ENCODE measurements at places on chromosomes 1 and 21.

- DNase-seq = no peak
These were observed 3.3 kb upstream of the PKNOX1 start for GRCh38 chr21:42970946-42971653.

- no peak for DNase-seq
These were observed 26.6 kb upstream of the RD3 start for GRCh38 chr1:211518330-211519289.

DNA sequence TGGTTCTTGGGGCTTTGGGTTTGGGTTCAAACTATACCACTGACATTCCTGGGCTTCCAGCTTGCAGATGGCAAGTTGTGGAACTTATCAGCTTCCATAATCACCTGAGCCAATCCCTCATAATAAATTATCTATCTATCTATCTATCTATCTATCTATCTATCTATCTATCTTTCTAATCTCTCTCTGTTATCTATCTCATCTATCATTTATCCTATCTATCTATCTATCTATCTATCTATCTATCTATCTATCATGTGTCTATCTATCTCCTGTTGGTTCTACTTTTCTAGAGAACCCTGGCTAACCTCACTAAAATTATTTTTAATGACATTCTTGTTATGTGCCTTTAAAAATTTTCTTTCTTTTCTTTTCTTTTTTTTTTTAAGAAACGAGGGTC, 35.8 kb upstream of the AKT3 start:
- DNase-seq = no peak

- DNase-seq = no peak
These were observed 8.4 kb upstream of the KPNA6 start for GRCh38 chr1:32099426-32099825.

- no peak for DNase-seq
These were observed 33.9 kb upstream of the LBR start for GRCh38 chr1:225461533-225462428.

DNA sequence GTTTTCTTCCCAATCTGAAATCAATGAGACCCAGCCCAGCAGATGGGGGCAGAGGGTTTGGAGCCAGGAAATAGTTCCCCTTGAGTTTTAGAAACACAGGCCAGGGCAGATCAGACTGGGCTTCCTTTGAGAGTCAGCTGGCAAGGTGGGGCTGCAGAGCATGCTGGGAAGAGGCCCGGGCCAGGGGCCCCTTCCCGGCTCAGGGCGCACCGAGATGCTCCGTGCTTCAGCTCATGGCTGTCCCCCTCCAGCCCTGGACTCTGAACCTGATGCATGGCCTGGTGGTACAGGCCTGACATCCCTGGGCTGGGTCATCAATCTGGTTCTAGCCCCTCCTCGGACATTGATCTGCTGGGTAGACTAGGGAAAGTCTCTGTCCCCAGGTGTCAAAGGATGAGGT, 65.1 kb upstream of the RUNX3 start:
- DNase-seq = no peak

DNA sequence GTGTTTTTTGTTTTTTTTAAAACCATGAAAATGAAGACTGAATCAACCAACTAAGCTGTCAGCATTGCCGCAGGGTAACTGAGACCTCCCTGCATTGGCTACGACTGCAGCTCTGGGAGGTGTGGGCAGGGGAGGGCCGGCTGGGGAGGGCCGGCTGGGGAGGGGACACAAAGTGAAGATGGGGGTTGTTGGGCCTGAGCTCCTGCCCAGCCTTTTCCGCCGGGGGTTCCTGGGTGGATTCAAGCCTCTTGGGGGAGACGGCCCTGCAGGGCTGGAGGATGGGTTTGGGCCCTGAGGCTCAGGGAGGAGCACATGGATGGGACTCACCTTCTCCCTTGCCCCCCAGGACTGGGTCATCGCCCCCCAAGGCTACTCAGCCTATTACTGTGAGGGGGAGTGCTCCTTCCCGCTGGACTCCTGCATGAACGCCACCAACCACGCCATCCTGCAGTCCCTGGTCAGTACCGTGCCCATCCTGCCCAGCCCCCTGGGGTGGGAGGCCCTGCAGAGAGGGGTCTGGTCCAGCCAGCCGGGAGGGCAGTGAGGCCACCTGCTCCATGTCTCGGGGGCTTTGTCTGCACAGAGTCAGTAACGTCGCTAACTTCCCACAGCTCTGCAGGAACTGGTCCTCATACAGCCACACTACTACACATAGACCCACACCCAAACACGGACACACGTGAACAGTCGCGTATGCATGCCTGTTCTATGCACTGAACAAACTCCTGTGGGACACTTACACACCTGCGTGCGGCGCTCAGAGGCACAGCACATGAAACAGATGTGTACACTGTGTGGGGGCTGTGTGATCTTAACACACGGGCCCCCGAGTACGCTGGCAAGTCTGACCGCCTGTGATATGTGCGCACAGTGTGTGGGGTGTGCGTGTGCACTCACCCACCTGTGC, 31.5 kb downstream of the BMP8A start:
- no peak for DNase-seq

GRCh38 chr1:54498383-54499096, 49.5 kb upstream of the ACOT11 start:
- DNase-seq = no peak

DNA sequence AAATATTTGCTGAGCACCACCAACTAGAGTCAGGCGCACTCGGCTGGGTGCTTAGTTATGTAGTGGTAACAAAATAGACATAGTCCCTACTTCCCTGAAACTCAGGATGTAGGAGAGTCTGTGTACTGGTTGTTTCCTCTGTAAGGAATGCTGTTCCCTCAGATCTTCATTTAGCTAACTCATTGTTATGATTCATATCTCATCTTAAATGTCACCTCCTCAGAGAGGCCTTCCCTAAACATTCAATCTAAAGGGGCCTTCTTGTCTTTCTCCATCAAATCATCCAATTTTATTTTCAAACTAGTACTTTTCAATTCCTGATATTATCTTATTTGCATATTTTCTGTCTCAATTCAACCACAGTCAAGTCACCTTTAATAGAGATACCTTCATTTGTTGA, 132.9 kb downstream of the PIK3R3 start:
- no peak for DNase-seq

DNA sequence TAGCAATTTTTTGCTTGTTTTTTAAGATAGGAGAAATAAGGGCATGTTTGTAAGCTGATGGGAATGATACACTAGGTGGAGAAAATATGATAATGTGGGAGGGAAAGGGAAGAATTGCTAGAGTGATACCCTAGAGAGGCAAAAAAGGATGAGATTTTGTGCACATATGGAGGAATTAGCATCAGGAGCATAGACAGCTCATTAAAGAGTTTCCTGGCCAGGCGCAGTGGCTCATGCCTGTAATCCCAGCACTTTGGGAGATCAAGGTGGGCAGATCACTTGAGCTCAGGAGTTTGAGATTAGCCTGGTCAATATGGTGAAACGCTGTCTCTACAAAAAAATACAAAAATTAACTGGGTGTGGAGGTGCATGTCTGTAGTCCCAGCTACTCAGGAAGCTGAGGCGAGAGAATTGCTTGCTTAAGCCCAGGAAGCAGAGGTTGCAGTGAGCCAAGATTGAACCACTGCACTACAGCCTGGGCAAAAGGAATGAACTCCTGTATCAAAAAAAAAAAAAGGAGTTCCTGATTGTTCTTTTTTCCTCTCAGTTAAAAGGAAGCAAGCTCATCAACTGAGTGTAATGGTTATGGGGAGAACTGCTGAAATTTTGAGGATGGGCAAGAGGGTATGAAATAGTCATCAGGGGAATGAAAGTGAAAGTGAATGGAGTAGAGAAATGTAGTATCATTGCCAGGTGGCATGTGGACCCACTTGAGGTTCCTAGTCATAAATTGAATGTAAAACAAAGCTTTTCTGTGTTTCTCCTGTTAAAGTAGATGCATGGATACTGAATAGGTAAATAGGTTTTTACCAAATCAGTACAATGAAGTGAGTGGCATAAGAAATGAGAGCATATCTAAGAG, 35.5 kb downstream of the SH3GLB1 start:
- no peak for DNase-seq

DNA sequence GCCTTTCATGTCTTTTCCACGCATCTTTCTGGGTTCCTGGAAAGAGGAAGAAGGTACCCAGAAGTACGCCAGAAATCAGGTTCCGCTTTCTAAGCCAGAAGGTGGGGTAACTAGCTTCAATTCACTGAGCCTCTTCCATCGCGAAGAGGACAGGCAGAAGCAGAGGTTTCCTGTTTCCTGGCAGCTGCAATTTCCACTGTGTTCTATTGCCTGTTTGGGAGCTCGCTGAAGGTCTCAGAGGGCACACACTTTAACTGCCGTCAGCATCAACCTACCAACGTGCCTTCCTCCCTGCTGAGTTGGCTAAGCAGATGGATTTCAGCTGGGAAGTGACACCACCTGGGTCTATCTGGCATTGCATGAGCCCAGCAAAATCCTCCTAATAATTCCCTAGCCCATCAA, 10.0 kb downstream of the NCF2 start:
- DNase-seq = no peak

GRCh38 chr1:22749919-22750684, 39.5 kb downstream of the EPHB2 start:
- DNase-seq = no peak

DNA sequence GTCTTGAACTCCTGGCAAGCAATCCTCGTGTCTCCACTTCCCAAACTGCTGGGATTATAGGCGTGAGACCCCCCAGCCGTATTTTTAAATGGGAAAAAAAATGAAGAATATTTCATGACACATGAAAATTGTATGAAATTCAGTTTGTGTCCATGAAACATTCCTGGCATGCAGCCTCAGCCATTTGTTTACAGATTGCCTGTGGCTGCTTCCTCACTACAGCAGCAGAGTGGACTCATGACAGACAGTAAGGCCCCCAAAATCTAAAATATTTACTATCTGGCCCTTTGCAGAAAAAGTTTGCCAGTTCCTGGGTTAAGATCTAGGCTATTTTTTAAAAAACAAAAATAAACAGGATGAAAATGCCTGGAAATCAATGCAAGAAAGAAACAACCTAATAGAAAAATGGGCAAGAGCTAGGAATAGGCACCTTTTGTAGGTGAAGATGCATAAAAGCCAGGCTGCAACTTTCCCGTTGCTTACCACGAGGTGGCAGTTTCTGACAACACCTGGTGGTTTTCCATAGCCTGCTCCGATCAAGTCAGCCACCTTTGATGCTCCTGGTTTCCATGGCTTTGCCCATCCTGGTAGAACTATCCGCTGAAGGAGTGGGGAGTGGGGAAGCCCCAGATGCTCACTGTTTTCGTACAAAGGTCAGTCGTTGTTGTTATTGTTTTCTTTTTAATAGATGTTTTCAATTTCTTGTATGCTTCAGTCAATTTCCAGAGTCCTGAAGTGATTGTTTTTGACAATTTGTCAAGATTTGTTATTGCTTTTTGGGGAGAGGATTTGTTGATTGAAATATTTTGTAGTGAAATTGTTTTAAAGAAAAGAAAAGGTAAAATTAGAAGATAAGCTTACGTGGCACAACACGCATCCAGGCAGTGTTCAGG, 24.3 kb downstream of the UBE2Q1 start:
- DNase-seq = no peak

GRCh38 chr1:150243003-150243402, 7.1 kb upstream of the ANP32E start:
- no peak for DNase-seq

GRCh38 chr1:67792103-67792502, 41.2 kb downstream of the GNG12 start:
- no peak for DNase-seq

GRCh38 chr1:61138921-61139774, 56.8 kb downstream of the NFIA start:
- DNase-seq = no peak

GRCh38 chr1:152441756-152442155, 27.7 kb upstream of the CRNN start:
- DNase-seq = no peak

- DNase-seq = no peak
These were observed 416.2 kb downstream of the MATN1 start for GRCh38 chr1:30307182-30307581.

Data from liver (tissue), 10 donors.